ENCODE measurements at places on chromosomes 3 and 15.

DNA sequence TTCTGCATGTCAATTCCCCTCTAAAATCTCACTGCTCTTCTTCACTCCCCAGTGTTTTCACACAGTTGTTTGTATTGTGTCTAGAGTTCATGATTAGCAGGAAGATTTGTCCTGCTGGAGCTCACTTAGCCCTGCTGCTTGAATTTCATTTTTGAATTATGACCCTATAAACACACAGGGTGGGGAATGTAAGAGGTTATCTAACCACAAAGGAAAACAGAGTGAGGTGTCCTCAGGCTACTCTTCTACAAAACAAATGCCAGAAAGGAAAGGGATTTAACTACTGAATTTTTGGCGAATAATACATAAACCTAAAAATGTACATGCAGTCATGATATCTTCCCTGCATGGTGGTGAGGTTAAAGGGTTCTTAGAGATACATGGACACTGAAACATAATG, 215.1 kb upstream of the CNTN4 start:
- no peak for DNase-seq

- DNase-seq = peak; percentile 39
These were observed 156.2 kb upstream of the IQSEC1 start for GRCh38 chr3:13229273-13229949.

- DNase-seq = no peak
These were observed 1.5 kb downstream of the SATB1 start for GRCh38 chr3:18423401-18424212.

GRCh38 chr15:96331945-96332636, 1.6 kb downstream of the NR2F2 start:
- no peak for DNase-seq

DNA sequence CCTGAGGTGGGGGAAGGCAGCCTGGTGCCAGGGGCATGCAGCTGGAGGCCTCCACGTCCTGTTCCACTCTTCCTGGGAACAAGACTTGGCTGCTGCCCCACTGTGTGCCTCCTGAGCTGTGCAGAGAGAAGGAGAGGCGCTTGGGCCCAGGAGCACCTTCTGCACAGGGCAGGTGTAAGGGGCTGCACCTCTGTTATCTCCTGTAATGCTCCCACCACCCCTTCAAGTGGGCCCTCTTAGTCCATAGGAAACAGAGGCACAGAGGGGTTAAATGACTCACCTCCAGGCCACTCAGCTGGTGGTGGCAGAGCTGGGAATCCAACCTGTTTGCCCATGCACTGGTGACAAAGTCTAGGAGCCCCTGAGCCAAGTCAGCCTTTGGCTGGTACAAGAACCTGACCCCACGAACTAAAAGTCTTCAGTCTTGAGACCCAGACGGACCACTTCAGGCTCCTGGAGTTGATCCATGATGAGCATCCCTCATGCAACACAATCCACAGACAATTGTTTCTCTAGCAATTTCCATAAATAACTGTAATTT, 93.2 kb downstream of the IQSEC1 start:
- DNase-seq = no peak

DNA sequence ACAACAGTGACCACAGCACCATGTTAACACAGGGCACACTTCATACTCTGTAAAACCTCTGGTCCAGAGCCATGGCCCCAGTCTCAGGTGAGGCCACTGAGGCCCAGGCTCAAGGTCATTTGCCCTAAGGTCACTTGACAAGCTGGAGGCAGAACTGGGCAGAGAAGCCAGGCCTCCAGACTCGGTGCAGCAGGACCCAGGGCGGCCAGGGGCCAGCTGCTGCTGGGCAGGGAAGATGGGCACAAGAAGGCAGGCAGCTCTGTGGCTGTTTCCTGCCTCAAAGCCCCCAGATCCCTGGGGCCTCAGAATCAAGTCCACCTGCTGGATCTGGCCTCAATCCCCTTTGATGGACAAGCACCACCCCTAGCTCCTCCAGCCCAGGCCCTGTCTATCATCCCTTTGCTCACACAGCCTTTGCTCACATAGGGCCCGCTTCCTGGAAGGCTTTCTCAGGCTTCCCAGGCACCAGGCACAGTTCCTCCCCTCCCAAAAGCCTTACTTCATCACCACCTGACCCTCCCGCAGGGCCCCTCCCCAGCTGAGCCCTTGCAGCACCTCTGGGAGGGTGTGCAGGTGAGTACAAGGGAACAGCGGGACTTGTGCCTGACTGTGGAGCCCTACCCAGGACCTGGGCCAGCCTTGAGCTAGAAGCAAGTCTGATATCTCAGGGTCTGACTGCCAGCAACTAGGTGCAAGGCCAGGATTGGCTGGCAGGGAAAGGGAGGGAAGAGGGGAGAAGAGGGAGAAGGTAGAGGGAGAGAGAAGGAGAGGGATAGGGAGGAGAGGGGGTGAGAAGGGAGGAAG, 38.0 kb upstream of the LINGO1 start:
- no peak for DNase-seq

DNA sequence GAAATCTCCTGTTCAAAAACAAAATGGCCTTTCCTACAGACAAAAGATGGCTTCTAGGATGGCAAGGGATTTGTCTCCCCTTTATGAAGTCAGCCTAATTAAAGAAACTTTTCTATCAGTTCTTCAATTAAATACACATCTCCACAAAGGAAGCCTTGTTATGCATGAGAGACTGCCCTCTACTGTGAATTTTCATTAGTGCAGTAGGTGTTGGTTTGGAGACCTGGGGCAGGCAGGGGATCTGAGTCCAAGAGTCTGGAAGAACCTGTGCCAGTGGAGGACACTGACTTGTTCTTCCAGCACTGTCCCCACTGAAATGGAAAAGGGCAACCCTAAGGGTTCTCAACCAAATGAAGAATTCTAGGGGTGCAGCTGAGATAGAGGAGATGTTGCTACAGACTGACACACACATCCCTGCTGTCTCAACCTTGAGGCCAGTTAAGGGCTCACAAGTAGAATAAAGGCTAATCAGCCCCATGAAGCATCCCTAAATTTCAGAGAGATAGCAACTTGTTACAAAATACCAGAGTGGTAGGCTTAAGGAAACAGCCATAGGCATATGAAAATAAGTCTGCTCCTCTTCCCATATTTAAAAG, 174.0 kb upstream of the PRICKLE2 start:
- DNase-seq = peak; percentile 55

- DNase-seq = no peak
These were observed 865.9 kb upstream of the CADM2 start for GRCh38 chr3:84092907-84093306.

DNA sequence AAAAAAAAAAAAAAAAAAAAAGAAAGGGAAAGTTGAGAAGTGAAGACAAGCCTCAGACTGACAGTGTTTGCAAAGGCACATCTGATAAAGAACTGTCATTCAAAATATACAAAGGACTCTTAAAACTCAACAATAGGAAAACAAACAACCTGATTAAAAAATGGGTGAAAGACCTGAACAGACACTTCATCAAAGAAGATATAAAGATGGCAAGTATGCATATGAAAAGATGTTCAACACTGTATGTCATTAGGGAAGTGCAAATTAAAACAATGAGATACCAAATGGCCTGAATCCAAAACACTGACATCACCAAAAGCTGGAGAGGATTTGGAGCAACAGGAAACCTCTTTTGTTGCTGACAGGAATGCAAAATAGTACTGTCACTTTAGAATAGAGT, 48.6 kb downstream of the MCCC1 start:
- DNase-seq = no peak

DNA sequence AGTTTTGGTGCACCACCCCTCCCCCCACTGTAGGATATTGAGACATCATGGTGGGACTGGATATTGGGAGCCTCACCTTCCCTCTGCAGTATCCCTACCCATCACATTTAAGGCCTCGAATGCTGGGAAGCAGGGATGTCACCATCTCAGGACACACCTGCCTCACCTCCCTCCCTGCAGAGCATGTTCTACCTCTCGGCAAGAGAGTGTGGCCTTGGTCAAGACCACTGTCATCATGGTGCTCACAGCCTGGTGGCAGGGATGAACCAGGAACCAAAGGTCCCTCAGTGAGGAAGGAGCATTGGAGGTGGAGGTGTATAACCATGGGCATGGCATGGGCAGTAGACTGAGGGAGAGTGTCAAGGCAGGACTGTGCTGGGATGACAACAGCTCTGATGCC, 104.8 kb downstream of the CORO2B start:
- DNase-seq = no peak

GRCh38 chr3:45841757-45842491, at the start of gene LZTFL1:
Gene LZTFL1 (minus strand): TSS chr3:45842119. CDS start chr3:45841991, 128 bp downstream.
- peak; percentile 96 for DNase-seq

DNA sequence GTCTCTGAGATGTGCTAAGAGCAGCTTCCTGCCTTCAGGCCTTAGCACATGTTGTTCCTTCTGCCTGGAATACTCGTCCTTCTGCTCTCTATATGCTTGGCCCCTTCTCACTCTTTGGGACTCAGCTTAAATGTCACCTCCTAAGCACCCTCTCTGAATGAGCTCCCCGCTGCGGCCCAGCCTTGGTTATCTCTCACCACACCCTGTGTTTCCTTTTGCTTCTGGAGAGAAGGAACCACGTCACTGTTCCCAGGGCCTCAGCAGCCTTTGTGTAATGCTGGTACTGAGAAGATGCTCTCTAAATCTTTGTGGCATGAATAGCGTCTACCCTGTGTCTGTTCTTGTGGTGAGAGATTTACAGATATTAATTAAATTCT, 2.2 kb downstream of the FAH start:
- DNase-seq = no peak

DNA sequence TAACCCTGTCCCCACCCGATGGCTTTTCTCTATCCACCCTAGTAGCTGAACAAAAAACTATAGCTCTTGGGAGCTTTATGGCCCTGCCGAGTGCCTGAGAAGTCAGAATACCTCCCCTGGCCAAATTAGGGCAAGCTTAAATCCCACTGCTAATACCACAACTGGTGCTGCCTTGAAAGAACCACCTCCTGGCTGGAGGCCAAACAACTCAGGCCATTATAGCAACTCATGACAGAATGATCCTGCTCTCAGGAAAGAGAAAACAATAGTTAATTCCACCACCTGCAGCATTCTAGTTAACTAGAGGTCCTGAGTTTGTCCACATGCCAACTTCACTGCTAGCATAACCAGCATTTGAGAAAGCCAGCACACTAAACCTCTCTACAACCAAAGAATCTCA, 123.2 kb downstream of the RTP4 start:
- no peak for DNase-seq

GRCh38 chr15:51798281-51798680, 31.2 kb upstream of the TMOD3 start:
- no peak for DNase-seq

- DNase-seq = no peak
These were observed 163.6 kb upstream of the PRICKLE2 start for GRCh38 chr3:64388886-64389285.

DNA sequence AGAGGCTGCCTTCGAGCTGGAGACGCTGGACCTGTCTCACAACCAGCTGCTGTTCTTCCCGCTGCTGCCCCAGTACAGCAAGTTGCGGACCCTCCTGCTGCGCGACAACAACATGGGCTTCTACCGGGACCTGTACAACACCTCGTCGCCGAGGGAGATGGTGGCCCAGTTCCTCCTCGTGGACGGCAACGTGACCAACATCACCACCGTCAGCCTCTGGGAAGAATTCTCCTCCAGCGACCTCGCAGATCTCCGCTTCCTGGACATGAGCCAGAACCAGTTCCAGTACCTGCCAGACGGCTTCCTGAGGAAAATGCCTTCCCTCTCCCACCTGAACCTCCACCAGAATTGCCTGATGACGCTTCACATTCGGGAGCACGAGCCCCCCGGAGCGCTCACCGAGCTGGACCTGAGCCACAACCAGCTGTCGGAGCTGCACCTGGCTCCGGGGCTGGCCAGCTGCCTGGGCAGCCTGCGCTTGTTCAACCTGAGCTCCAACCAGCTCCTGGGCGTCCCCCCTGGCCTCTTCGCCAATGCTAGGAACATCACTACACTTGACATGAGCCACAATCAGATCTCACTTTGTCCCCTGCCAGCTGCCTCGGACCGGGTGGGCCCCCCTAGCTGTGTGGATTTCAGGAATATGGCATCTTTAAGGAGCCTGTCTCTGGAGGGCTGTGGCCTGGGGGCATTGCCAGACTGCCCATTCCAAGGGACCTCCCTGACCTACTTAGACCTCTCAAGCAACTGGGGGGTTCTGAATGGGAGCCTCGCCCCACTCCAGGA, 21.1 kb downstream of the NRROS start:
- DNase-seq = no peak

- no peak for DNase-seq
These were observed 613 bp downstream of the SEC13 start for GRCh38 chr3:10320320-10320677.

DNA sequence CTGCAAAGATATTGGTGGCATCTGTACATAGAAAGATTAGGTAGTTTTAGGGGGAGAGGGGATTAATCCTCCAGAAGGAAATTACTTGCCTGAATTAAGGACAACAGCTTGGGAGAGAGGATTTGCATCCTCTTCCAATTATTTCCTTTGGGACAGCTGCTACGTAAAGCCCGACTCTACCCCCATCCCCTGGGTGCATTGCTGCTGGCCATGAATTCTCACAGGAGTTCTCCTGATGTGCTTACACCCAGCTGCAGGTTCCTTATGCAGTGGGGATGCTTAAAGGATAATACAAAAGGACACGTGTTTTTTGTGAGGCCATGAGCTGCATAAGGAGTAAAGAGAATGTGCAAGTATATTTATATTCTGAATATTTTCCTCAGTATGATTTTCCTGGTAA, 132.3 kb downstream of the VPS8 start:
- peak; percentile 33 for DNase-seq

DNA sequence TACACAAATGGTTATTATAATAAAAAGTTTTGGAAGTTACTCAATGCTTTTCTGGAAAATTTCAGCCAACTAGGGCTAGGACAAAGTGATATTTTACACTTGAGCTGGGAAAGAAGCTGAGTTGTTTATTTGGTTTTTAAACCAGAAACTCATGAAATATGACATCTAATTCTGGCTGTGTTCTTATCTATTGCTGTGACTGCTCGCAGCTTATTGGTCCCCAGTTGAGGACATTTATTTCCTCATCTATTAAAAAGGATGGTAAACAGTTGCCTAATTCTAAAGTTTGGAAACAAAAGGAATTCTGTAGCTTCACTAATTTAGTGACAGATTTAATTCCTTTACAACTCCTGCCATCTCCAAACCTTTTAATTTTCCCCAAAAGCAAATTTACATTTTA, 487.6 kb upstream of the IL12A start:
- no peak for DNase-seq

DNA sequence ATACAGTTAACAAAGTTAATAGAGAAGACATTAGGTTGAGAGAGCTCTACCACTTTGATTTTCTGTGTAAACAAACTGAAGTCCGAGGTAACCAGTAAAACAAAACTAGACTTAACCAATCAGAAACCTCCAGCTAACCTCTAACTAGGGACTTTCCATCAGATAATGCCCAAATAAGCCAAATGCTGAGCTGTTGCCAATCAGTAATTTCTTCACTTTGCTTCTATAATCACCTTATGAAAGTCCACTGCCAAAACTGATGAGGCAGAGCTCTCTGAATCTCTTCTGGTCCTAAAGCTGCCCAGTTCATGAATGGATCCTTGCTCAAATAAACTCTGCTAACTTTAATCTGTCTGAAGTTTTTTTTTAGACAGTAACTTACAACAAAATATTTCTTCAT, 448.0 kb upstream of the NECTIN3 start:
- no peak for DNase-seq

- no peak for DNase-seq
These were observed 9.0 kb downstream of the APOD start for GRCh38 chr3:195574497-195575304.

- DNase-seq = no peak
These were observed 54.7 kb upstream of the SMAD6 start for GRCh38 chr15:66647358-66647757.

- DNase-seq = no peak
These were observed 38.6 kb downstream of the PDZRN3 start for GRCh38 chr3:73586190-73586589.

GRCh38 chr15:76204109-76204845, 107.0 kb downstream of the ETFA start:
- no peak for DNase-seq

GRCh38 chr15:85709250-85709649, 85.5 kb downstream of the KLHL25 start:
- DNase-seq = no peak
